ENCODE measurements at places on chromosomes 12 and 14.

GRCh38 chr14:44657696-44658388, 150.8 kb upstream of the FSCB start:
- peak; percentile 0 for DNase-seq

DNA sequence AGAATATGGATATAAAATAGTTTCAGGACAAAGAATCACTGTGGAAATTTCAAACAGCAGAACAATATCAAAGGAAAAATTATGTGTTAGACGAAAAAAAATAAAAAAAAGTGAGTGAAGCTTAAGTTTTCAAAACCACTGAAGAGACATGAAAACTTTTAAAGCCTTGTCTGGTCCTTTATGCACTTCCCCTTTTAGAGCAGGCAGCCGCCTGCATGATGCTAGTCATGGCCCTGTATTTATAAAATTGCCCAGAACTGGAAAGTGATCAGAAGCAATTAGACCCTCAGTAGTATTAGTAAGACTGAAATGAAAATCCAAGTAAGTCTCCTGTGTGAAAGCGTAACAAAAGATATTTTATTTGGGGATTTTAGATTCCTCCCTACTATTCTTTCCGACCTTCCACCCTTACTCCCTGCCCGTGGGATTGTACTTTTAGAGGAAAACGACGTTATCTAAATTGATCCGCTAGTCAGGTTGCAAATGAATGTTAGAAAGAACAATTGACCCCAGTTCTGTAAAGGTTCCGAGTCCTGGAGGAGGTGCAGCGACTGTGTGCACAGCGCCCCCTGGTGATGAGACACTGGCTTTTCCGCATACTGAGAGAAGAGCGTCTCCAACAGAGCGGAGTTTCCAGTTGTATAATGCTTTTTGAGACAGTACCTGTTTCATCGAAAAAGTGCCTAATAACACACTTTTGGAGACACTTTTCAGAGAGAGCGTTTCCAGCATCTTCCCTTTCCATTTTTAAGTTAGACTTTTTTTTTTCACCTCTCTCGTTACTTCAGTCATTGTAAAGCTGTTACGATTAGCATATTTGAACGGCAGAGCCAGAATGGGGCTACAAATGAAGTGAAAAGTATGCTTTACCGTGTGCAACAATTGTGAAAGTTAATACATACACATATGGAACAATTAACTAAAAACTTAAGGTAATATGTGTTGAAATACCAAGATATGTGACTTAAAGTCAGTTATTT, 12.4 kb downstream of the MGST1 start:
- peak; percentile 28 for DNase-seq

DNA sequence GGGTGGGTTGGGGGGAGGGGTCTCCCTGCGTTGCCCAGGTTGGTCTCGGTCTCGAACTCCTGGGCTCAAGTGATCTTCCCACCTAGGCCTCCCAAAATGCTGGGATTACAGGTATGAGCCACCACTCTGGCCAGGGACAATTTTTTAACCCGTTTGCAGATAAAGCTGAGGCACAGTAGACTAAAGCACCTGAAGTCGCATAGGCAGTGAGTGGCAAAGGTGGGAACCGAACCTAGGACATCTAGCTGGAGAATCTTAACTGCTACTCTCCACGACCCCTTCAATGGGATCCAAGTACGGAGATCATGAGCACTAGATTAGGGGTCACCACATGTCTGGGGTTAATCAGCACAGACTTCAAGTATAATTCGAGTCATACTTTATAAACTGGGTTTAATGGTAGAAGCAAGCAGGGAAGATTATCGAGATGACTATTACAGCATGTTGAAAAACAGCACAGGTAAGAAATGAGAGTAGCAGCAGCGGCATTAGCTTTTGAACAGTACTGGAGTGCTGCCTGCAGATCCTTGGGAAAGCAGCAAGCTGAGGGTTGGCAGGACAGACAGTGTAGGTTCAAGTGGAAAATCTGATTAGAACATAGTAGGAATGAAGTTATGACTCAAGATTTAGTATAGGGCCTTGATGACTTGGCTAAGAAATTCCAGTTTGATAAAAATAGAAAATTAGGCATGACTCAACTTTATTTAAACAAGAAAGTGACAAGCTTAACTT, 23.9 kb downstream of the NID2 start:
- DNase-seq: peak; percentile 92

GRCh38 chr12:105226219-105226618, 9.8 kb downstream of the APPL2 start:
- DNase-seq: peak; percentile 95

DNA sequence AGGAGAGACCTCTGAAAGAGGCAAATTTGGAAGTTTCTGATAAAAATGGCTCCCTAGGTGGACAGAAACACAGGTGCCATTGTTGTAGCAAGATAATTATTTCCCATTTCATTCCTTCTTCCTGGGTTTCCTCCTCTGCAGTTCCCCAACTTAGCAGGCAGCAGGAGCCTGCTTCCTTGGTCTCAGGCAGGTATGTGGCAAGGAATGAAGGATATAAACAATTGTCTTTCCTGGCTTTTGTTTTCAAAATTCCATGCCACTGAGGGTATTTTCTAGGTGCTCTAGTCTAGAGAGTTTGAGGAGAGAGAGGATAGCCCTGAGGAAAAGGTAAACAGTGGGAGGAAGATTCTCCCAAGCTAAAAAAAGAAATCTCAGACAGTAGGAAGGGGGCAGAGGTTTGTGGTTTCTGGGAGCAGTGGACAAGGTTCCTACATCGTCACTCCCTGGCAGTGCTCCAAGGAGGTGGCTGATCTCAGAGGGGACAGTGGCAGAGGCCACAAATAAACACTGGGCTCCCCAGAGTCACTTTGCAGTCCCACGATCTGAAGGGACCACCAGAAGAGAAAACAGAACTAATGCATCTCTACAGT, 82.6 kb upstream of the IGF1 start:
- DNase-seq: no peak

GRCh38 chr14:104467641-104468040, 111.9 kb upstream of the C14orf180 start:
- DNase-seq: no peak

- peak; percentile 77 for DNase-seq
Observed at GRCh38 chr12:44225149-44225510, 389.2 kb downstream of the TMEM117 start.

DNA sequence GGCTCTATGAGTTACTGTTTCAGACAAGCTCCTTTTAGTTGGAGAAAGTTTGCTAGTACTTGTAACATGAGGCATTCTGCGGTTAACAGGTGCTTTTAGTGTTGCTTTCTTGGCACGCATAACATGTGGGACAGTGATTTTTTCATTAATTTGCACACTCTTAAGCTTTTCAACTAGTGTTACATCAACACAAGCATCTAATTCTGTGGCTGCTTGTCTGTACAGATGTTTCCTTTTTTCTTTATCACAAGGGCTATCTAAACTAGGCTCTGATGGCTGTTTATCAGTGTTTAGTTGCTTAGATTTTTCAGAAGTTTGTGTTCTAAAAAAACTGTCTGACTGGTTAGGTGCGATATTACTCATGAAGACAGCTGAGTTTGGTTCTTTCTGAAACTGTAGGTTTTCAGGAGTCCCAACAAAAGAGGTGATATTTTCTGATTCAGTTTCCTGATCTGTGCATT, 120.1 kb downstream of the RALGAPA1 start:
- DNase-seq: no peak

DNA sequence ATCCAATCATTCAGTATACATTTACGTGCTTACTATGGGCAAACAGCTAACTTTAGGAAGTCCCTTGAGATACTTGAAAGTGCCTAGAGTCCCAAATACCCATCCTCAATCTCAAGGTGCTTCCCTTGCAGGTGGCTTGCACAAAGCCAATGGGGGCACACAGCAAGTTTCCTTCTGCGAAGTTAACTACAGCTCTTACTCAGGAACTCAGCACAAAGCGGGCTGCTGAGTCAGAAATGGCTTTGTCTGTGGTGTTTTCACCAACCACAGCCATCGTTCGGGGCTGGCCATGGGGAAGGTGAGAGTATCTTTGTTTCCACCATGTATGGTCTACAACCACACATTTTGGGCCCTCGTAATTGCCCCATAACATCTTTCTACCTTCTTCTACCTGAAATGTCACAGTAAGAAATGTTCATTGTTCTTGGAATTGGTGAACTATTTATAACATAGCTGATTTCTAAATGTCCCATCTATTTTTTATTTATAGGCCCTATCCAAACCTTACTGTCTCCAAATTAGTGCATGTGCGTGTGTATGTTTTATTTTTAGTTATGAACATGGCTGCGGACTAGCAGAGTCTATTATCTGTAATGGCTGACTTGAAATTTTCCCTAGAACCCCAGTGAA, 13.9 kb downstream of the MFAP5 start:
- DNase-seq: no peak

- peak; percentile 43 for DNase-seq
Observed at GRCh38 chr12:76422543-76423438, 74.6 kb upstream of the BBS10 start.

DNA sequence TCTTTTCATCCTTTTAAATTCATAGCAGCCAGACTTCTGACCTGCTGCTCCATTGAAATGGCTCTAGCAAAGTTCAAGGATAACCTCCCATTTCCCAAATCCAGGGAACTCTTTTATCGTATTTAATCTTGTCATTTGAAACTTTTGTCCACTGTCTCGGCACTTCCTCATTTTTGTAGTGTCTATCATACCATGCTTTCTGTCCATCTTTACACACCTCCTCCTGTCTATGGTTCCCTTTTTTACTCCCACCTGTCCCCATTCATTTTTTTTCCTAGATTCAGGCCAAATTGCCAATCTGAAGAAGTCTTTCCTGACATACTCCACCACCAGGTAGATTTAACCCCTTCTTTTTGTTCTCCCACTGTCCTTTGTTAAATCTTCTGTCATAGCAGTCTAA, 31.0 kb downstream of the NFYB start:
- DNase-seq: no peak

GRCh38 chr12:6362403-6362802, 13.0 kb downstream of the SCNN1A start:
- DNase-seq: no peak

GRCh38 chr12:4273652-4274395, at the start of gene CCND2:
TSS of gene CCND2 (plus strand) at chr12:4273762. CDS start at chr12:4274041, 279 bp downstream.
- peak; percentile 83 for DNase-seq

DNA sequence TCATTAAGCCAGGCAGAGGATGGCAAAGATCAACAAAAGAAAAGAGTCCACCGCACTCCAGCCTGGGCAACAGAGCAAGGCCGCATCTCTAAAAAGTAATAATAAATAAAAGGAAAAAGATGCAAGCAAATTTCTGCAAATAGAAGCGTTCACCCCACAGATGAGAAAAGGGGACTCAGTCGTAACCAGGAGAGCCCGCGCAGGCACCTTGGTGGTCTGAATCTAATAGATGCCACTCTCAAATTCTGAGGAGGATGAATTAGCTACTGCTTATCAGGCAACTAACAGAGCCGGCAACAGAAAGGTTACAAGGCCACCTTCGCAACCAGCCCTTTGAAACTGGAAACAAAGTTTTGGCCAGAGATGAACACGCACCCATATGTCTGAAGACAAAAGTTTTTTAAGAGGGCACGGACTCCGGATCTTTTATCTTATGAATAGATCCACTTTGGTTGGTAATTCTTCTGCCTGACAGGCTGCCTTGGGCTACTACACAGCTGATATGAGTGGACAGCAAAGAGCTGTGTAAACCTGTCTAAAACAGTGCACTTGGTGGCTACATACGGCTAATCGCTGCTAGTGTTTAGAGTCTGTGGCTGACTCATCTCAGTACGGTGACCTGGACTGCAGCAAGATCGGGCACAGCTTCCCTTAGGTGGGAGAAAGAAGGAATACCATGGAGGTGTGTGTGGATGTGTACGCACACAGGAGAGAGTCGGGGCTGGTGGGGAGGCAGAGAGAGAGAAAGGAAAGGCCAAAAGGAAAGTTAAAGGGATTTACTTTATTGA, 32.9 kb upstream of the TTC7B start:
- no peak for DNase-seq

- no peak for DNase-seq
Observed at GRCh38 chr14:68902357-68902756, 76.7 kb downstream of the ACTN1 start.

All from adipocyte (in vitro differentiated cells).